ENCODE measurements at places on chromosomes 2 and 18.

- DNase-seq, result no peak
Measured at GRCh38 chr2:118309946-118310680, 221.8 kb downstream of the INSIG2 start.

DNA sequence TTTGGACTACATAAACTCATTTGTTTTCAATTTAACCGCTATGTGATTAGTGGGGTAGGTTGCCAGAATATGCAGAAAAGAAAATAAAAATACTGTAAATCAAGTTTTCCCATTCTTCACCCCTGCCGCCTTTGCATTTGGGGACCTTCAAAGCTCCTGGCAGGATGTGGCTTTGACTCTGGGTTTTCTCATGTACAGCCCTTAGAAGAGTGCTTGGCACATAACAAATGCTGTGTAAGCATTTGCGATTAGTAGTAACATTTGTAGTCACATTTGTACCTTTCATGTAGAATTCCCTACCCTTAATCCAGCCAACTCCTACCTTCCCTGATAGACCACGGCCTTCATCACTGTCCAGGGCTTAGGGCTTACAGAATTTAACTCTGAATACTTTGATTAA lies 262.6 kb downstream of the MREG start:
- DNase-seq, result no peak

GRCh38 chr2:149466635-149467034 lies 120.9 kb downstream of the MMADHC start:
- no peak for DNase-seq

- no peak for DNase-seq
Measured at GRCh38 chr18:13378150-13378549, 159.6 kb downstream of the LDLRAD4 start.

GRCh38 chr2:193088026-193088425 lies 893.3 kb upstream of the TMEFF2 start:
- DNase-seq, result no peak

DNA sequence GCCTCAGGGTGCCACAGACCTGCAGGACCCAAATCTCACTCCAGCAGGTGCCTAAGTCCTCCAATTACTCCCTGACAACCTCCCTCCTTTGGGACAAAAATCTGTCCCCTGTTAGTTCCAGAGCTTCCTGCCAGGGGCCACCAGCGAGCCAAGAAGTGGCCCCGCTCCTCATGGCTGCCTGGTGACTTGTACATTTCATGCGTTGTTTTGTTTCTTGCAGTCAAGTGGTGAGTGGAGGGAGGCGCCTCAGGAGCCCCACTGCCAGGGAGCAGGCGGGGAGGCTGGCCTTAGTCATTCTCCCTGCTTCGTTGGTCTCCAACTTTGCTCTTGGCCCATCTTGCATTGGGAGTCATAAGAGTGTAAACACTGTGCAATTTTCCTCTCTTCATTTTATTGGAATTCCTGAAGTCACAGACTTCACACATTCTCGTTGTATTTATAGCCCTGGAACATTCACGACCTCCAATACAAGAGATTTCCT lies 81.3 kb downstream of the KCNF1 start:
- DNase-seq, result no peak

DNA sequence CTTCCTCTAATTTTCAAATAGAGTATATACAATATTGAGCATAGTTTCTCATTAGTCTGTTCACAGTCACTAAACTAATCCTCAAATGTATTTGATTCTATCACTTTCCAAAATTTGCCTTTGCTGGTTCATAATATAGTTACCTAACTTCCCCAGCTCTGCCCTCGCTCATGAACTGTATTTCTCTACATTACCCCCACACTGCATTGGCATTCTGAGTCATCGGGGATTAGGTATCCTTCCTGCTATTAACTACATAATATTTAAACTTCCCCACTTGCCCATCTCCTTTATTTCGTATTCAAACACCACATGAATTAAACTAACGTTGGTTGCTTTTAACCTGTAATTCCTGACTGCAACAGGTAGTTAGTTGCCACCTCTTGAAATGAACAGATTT lies 14.8 kb upstream of the CLASP1 start:
- DNase-seq, result no peak

- no peak for DNase-seq
Measured at GRCh38 chr2:233007270-233007669, 5.8 kb downstream of the NGEF start.

DNA sequence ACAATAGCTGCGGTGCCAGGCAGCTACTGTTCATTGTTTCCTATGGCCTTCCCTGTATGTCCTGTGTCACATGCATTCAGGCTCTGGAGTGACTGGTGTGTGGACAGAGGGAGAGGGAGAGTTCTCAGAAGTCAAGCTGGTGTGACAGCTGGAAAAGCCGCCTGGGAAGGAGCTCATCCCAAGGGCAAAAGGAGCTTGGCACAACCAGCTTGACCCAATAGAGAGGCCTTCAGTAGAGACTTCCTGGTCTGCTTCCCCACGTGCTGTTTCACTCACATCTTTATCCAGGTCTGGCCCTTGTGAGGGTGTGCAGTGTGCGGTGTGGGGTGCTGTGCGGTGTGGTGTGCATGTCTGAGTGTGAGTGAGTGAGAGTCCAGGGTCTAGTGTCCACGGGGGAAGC lies 11.1 kb upstream of the NT5DC4 start:
- DNase-seq, result no peak

DNA sequence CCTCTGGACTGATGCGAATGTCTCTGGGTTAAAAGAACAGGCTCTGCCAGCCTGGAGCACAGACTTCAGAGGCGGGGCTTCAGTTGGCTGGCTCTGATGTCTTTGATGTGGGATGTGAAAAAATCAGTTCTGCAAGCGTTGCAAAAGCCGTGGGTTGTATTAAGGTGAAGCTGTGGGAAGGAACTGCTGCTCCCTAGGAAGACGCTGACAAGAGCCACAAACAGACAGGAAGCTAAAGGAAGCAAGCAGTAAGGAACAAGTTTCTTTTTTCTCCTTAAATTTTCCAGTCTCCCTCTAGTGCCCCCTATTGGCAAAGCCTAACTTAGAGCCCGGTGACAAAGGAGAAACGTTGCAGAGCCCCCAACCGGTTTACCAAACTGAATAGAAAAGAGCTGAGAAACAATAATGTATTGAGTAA lies 239.0 kb downstream of the CCDC178 start:
- DNase-seq, result peak; percentile 2

- DNase-seq, result no peak
Measured at GRCh38 chr18:26407736-26408601, 140.4 kb downstream of the KCTD1 start.

DNA sequence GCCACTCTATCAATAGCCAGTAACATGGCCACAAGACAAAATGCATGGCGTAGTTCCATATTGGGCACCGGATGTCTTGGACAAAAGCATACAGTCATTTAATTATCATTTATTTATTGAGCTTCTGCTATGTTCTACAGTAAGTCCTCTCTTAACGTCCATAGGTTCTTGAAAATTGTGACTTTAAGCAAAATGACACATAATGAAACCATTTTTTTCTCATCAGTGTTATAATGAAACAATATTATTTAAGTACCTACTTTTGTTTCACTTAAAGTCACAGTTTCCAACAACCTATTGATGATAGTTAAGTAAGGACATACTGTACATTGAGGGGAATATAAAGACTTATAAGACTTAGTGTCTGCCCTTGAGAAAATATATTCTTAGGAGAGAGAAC lies 84.9 kb downstream of the XRCC5 start:
- no peak for DNase-seq

DNA sequence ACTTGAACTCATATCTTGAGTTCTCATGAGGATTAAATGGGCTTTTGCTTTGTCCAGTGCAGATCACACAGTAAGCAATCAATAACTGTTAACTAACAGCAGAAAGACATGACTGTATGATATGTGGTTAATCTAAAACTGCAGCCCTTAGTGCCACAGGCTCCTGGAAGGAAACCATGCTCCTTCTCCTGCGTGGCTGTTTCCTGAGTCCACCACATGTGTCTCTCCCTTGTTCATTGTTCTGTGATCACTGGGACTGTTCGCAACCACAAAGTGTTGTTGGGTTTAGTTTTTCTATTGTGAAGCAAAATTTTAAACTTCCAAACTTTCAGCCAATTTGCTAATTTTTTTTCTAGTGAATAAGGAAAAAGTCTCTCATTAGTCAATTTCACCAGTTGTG lies 130.9 kb upstream of the PTPRM start:
- no peak for DNase-seq

GRCh38 chr2:68589963-68590362 lies 53.4 kb upstream of the PROKR1 start:
- DNase-seq, result no peak

- no peak for DNase-seq
Measured at GRCh38 chr18:76699923-76700322, 122.4 kb upstream of the ZNF236 start.

DNA sequence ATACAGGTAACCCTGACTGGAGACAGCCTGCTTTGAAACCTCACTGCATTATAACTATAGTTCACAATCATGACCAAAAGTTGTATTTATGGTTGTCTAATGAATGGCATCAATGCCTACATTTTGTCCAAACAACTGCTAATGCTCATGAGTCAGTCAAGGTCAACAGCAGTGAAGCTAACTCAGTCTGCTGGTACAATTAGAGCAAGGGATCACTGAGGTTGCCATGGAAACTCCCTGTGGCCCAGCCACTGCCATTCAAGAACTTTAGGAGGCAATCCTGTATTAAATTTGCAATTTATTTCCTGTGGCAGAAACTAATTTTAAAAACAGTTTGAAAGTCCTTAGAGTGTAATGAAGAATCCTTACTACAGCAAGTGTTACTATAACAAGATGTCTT lies 185.1 kb upstream of the SMAD7 start:
- DNase-seq, result no peak

DNA sequence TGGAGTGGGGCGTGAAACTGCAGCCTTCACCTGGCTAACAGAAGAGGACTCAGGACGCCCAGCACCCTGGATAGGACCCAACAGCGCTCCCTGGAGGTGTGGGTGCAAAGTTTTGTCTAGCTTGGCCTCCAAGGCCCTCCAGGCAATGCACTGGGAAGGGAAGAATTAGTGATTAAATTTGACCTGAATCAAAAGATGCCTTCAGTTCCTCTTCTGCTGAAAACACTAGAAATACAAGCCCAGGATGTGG lies 779 bp upstream of the TRIB2 start:
- peak; percentile 59 for DNase-seq

- DNase-seq, result no peak
Measured at GRCh38 chr2:170680172-170680941, 34.8 kb upstream of the SP5 start.

DNA sequence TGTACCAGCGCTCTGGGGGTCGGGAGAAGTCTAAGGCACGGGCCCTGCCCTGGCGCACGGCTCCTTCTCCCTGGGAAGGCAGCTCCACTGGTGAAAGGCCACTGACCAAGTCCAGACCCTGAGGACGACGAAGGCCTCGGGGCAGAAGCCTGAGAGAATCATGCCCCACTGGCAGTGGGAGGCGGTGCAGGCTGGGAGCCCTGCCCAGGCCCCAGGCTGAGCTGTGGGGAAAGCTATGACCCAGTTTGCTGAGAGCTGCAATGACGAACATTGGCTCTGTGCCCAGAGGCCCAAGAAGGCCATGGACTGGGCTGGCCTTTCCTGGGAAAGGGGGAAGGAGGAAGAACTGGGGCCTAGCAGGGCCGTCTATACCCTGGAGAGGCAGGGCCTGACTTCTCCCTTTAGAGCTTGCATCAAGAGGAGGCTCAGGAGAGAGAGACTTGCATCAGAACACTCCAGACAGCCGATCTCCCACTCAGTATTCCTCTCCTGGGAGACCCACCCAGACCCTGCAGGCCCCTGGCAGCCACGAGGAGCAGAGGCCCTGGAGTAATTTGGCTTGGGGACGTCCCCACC lies 32.9 kb downstream of the HS1BP3 start:
- DNase-seq, result peak; percentile 78

- DNase-seq, result no peak
Measured at GRCh38 chr2:234161932-234162331, 111.4 kb downstream of the SPP2 start.

DNA sequence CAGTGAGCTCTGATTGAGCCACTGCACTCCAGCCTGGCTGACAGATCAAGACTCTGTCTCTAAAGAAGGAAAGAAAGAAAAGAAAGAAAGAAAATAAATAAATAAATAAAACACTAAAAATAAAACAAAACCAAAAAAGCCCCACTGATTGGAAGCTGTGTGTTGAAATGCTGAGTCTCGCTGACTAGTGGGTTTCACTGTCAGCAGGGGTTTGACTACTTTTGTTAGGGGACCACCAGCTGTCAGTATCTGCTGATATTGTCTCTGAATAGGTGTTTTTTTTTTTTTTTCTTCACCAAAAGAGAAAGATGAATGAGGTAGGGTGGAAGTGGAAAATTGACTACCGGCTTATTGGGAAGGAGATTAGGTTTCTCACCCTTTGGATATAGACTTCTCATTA lies 12.8 kb upstream of the ACTR2 start:
- no peak for DNase-seq

DNA sequence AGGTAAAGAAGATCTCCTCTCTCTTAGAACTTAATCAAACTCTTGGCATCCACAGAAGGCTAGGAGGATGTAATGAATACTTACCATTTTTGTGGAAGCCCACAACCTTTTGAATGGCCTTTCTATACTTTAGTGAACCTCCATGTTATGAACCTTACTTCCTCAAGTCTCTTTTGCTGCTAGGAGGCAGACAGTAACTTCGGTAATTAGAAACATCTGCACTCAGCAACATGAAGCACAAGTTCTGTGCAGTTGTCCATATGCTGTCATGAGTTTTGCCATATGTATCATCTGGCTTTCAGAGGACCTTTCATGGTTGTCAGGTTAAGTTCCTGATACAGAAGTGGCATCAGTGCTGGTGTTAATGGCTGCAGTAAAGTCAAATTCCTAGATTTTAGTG lies 50.4 kb downstream of the PDK1 start:
- no peak for DNase-seq
